ENCODE measurements at places on chromosomes 5 and 9. TPM values are rescaled to one million over a fixed set of nuclear protein-coding genes. Genes with fewer than 3 reads are reported as not detected.

- H3K4me3 ChIP-seq = no peak overlapping the region
- DNase-seq = peak; percentile 59
- H3K36me3 ChIP-seq = no peaks in the 10 kb centered on the region
Measured at GRCh38 chr5:43110606-43111170, 10.0 kb upstream of the ZNF131 start.

DNA sequence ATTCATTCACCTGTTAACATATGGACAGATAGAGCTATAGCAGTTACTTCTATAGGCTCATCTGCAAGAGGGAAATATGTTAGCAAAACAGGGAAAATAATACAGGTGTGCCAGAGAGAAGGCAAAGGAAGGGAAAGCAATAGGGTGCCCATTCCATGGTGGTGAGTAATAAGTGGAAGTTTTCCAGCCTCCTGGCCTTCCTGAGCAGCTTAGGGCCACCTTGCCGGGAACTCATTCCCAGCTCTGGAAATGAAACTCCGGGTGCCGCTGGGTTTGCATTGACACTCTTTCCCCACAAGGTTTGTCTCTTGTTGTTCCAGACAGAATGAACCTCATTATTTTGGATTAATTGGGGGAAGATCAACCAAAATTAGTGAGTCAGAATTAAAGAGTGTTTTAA is 58.4 kb downstream of the SLC1A3 start:
- H3K27me3 ChIP-seq = no peaks in the 10 kb centered on the region
- peak; percentile 58 for DNase-seq

Gene PCYOX1L
- 16.5 TPM for total RNA-seq

GRCh38 chr5:97131139-97131710 is 11.2 kb downstream of the LIX1 start:
- no peaks in the 10 kb centered on the region for H3K4me1 ChIP-seq
- no peak overlapping the region for H3K4me3 ChIP-seq
- H3K36me3 ChIP-seq = no peaks in the 10 kb centered on the region
- no peak for DNase-seq
- H3K27ac ChIP-seq = no peak overlapping the region

Gene IFNA8
- total RNA-seq = not detected

GRCh38 chr5:124704594-124705284 is 41.7 kb downstream of the ZNF608 start:
- peaks cover 7% of the 10 kb centered on the region for H3K36me3 ChIP-seq
- DNase-seq = no peak
- no peak overlapping the region for H3K4me3 ChIP-seq
- peaks cover 48% of the 10 kb centered on the region for H3K4me1 ChIP-seq

DNA sequence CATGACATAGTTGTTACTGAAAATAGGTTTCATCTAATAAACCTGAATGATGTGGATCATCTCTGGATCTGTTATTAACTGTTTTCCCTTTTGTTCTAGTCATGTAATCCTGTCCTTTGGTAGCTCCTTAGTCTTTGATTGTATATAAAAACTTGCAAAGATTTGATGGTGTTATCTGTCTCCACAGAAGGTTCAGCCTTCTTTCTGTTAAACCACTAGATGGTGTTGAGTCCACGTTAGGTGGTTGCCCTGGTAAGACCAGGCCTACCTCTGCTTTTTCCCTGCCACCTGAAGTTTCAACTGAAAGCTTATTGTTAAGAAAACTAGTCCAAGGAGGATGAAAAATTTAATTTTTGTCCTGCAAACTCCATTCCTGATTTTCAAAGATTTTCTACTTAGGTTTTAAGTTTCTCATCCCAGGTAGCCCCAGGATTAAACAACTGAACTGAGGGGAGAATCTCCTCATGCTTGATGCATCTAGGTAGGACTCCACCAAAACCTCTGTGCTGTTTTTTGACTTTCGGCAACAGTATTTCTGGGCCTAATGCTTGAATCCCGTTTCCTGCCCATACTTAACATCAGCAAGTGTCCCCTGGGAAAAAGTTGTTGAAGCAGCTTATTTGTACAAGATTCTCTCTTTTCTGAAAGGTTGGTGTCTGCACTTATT is 68.5 kb downstream of the RICTOR start:
- H3K27me3 ChIP-seq = no peaks in the 10 kb centered on the region
- H3K4me1 ChIP-seq = no peaks in the 10 kb centered on the region
- no peak overlapping the region for H3K27ac ChIP-seq
- H3K36me3 ChIP-seq = peaks cover 7% of the 10 kb centered on the region
- no peak overlapping the region for H3K4me3 ChIP-seq
- DNase-seq = no peak

Gene OGN
- total RNA-seq = not detected

Gene MYOZ3
- total RNA-seq = 18.1 TPM

DNA sequence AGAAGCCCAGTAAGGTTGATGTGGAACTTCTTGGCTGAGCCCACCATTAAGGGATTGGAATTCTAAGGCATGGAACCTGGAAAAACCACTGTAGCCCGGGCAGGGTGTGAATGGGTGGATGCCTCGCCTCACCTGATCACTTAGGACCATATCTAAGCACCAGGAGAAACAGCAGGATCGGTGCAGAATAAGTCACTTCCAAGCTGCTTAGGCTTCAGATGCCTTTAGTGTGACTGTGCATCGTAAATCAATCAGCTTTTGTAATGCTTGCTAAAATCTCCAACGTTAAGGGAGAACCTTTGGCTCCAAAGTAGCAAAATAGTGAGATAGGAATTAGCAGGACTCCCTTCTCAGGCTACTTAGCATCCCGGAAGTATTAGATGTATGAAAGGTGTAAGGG is 103.9 kb upstream of the MEGF10 start:
- H3K27me3 ChIP-seq = no peaks in the 10 kb centered on the region
- no peaks in the 10 kb centered on the region for H3K36me3 ChIP-seq
- H3K4me1 ChIP-seq = no peaks in the 10 kb centered on the region

DNA sequence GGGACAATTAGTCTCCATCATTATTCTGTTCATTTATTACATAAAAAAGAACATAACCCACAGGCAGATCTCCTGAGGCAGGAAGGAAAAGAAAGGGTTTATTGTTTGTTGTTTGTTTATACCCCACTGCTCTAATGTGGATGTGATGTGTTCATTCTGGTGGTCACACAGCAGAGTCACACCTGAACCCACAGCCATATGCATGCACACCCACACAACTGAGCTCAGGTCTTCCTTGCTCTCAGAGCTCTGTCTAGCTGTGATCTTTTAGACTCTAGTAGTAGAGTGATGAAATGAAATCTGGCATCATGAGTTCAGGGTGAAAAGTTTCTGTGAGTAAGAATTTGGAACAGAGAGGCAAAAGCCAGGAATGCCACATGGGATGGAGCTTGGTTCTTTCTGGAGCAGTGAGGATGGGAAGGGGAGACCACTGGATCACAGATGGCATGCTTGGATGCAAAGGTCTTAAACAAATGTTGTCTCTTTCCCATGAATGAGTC is 227.0 kb downstream of the PAPPA start:
- DNase-seq = no peak
- no peaks in the 10 kb centered on the region for H3K4me1 ChIP-seq
- no peaks in the 10 kb centered on the region for H3K27me3 ChIP-seq
- H3K4me3 ChIP-seq = no peak overlapping the region
- no peak overlapping the region for H3K27ac ChIP-seq
- no peaks in the 10 kb centered on the region for H3K36me3 ChIP-seq

DNA sequence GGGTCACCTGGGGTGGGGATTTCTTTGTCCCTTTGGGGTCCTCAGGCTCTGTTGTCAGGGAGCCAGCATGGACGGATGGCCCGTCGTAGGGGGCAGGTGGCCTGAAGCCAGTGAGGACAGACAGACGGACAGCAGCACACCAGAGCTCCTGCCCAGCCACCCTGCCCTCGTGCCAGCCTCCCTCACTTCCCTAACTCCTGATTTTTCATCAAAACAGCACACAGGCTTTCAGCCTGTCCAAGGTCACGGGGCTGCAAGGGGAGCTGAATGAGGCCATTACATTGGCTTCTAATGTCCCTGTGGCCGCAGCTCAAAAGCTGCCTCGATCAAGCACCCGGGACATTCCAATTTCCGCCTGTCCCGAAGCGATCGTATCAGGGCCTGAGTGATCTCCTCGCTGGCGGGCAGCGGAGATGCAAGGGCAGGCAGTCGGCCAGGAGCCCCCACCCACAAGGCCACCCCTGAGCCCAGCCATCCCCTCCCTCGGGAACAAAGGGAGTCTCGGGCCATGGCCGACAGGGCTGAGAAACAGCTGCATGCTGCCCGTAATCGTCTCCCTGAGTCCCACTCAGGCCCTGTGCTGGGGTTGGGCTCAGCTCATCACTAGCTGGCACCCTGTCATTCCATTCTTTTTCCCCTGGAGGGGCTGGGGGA is 50.5 kb upstream of the RNU6ATAC start:
- H3K27me3 ChIP-seq = no peaks in the 10 kb centered on the region
- no peaks in the 10 kb centered on the region for H3K36me3 ChIP-seq
- H3K4me3 ChIP-seq = no peak overlapping the region
- H3K4me1 ChIP-seq = no peaks in the 10 kb centered on the region
- no peak overlapping the region for H3K27ac ChIP-seq

GRCh38 chr9:124392254-124392870 is 22.9 kb downstream of the PSMB7 start:
- H3K4me1 ChIP-seq = peaks cover 4% of the 10 kb centered on the region
- no peak overlapping the region for H3K27ac ChIP-seq
- peaks cover 6% of the 10 kb centered on the region for H3K36me3 ChIP-seq
- DNase-seq = no peak
- no peaks in the 10 kb centered on the region for H3K27me3 ChIP-seq

Gene MARVELD2
- 29.5 TPM for total RNA-seq

DNA sequence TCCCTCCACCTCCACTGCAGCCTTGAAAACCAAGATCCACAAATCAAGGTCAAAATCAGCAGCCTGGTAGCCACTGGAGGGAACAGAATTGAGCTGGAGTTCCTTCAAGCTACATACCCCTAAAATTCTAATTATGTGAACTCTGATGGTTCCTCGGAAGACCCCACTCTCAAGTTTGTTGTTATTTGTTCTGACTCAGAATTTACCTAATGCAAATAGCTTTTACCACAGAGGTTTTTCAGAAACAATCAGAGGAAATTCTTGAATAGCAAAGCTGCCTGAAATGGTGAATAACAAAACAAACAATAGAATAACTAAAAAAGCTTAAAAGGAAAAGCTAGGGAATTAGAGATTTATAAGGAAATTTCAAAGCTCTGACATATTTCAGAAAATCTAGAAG is 220.0 kb downstream of the CDH18 start:
- H3K4me3 ChIP-seq = no peak overlapping the region
- peak overlapping the region; percentile 69 for H3K27ac ChIP-seq
- H3K36me3 ChIP-seq = peaks cover 5% of the 10 kb centered on the region
- no peaks in the 10 kb centered on the region for H3K27me3 ChIP-seq
- DNase-seq = no peak

Gene OTP
- total RNA-seq = not detected

DNA sequence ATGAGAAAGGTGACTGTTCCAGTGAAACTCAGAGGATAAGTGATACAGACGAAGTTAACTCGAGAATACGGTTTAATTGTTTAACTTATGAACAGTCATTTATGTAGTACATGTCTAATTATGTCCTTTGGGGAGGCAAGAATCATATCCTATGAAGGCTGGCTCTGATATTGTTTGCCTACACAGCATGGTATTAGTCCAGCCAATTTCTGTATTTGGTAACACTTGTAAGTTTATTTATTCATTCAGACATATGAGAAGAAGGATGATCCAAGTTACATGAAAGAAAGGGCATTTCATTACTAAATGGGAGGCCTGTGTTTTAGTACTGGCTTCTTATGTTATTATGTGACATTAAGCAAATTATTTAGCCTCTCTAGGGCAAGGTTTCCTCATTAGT is 199.7 kb downstream of the NNT start:
- no peaks in the 10 kb centered on the region for H3K4me1 ChIP-seq
- H3K27ac ChIP-seq = no peak overlapping the region
- H3K27me3 ChIP-seq = no peaks in the 10 kb centered on the region

Gene ST8SIA4
- total RNA-seq = not detected

DNA sequence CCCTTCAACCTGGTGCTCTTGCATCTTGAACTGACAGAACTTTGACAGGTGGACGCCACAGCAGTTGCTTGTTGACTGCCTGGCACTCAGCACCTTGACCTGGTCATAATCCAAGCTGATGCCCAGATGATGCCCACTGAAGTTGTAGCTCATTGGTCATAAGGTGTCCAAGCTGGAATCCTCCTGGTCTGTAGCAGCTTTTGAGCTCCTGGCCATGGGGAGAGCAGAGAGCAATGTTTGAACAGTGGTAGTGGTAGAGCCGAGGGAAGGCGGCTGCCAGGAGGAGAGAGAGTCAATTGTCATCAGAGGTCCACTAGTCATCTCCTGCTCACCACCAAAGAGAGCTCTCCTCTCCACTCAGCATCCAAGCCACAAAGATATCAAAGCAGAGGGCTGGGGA is 23.3 kb downstream of the CSF2 start:
- no peaks in the 10 kb centered on the region for H3K27me3 ChIP-seq
- DNase-seq = no peak
- H3K4me1 ChIP-seq = no peaks in the 10 kb centered on the region
- H3K36me3 ChIP-seq = no peaks in the 10 kb centered on the region

All from H9 (cell line).